ENCODE measurements at places on chromosomes 2 and 18.

GRCh38 chr18:74392323-74392722 is 64.8 kb downstream of the DIPK1C start:
- DNase-seq, result no peak

- no peak for DNase-seq
Measured at GRCh38 chr18:23958036-23958435, 56.5 kb upstream of the TTC39C start.

- no peak for DNase-seq
Measured at GRCh38 chr18:58324824-58325480, 280.9 kb downstream of the NEDD4L start.

DNA sequence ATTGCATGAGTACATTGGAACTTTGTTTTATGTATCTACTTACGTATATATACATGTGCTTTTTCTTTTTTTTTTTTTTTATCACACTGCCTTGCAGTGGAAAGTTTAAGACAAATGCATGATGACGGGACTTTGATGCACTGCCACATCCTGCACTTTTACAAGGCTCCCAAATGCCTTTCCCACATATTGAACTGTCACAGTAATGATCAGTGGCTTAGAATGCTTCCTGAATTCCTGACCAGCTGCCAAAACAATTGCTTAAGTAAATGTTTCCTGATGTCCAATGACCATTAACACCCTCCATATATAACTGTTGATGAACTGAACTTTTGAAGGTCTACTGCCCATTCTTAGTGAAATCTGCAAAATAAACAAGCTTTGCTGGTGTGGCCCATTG is 60.2 kb downstream of the LYPD6B start:
- DNase-seq, result no peak

GRCh38 chr2:32760628-32761027 is 132.8 kb downstream of the TTC27 start:
- DNase-seq, result no peak

DNA sequence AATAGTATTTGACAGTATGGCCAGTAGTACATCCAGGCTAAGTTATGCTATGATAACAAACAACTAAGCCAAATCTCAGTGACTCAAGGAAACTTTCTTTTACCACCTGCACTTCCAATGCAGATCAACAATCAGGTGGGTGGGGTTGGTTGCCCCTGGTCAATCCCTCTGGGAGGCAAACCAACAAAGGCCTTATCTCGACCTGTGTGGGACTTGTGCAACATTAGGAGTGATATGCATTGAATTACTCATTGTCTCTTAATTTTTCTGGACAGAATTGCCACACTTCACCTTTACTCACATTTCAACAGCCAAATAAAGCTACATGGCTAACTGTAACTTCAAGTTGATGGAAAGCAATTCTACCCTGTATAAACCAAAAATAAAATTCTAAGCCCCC is 1049.3 kb upstream of the CDH2 start:
- no peak for DNase-seq

DNA sequence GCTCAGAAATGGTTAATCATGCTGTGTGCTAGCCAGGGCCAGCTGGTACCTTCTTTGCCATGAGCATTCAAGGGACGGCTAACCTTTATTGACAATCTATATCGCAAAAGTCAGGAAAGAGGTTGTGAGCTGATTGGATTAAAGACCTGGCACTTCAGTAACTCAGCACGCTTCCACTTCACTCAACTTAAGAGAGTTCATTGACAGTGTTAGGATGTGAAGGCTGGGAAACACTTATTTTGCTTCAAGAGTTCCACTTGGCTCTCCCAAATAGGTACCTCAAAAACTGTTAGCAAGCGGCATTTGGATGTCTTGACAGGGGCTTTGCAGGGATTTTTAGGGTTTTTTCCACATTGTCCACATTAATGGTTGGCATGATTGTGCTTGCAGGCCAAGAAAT is 25.1 kb upstream of the TXNDC2 start:
- no peak for DNase-seq

DNA sequence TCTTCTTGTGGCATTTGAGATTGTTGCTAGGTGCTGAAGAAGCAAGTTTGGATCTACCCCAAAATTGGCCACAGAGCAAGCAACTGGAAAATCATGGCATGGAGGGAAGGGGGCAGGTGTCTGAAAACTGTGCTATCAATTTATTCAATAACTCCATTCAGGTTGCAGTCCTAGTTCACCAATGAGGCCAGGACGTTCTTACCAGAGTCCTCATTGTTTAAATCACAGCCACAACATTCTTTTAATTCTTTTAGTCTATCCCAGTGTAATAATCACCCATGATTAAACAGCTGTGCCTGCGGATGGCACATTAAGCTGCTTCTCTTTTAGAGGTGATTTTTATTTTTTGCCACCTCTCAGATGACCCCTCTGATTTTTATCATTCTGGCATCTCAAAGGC is 103.5 kb downstream of the ANKRD44 start:
- no peak for DNase-seq

- no peak for DNase-seq
Measured at GRCh38 chr2:144088863-144089262, 431.1 kb downstream of the ZEB2 start.

- no peak for DNase-seq
Measured at GRCh38 chr2:238743243-238744065, 104.4 kb upstream of the TWIST2 start.

GRCh38 chr18:59052965-59053820 is 86.5 kb upstream of the SEC11C start:
- no peak for DNase-seq

- no peak for DNase-seq
Measured at GRCh38 chr18:7592305-7593071, 25.4 kb downstream of the PTPRM start.

GRCh38 chr18:5568416-5568815 is 24.6 kb upstream of the EPB41L3 start:
- DNase-seq, result no peak

DNA sequence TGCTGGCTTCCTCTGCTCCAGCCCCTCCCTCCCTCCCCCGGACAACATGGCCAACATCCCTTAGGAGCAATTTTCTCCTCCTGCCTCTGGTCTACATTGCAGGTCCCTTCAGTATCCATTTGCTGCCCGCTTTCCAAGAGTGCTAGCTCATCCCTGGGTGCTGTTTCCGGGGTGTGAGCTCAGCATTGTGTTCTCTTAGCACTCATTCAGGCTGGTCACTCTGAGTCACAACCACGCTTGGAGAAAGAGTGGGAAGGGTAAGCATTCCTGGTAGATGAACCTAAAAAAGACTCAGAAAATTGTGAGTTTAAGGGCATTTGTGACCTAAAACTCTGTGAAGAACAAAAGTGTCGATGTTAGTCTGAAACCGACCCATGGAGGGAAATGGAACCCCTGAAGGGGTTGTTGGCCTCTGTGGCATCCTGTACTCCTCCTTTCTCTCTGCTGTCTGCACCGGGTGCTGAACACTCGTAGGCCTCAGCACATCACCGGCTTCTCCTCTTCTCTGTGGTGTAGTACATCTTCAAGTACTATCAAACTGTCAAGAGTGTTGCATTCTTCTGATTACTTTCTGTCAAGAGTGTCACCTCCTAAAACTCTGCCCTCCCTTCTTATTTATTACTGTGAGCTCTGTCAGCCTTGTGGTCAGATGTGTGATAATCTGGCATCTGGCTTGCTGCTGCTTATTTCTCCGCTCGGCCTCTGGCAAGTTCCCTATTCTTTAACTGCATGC is 73.0 kb downstream of the CTNNA2 start:
- no peak for DNase-seq

- DNase-seq, result no peak
Measured at GRCh38 chr18:45270289-45270771, 344.9 kb upstream of the SLC14A2 start.
